ENCODE measurements at places on chromosomes 5 and 9. TPM values are rescaled to one million over a fixed set of nuclear protein-coding genes. Genes with fewer than 3 reads are reported as not detected.

- DNase-seq, result peak; percentile 97
Observed at GRCh38 chr9:128702445-128702948, at the start of gene PKN3. TSS of gene PKN3 (plus strand) at chr9:128702503. CDS start at chr9:128702916, 413 bp downstream.

DNA sequence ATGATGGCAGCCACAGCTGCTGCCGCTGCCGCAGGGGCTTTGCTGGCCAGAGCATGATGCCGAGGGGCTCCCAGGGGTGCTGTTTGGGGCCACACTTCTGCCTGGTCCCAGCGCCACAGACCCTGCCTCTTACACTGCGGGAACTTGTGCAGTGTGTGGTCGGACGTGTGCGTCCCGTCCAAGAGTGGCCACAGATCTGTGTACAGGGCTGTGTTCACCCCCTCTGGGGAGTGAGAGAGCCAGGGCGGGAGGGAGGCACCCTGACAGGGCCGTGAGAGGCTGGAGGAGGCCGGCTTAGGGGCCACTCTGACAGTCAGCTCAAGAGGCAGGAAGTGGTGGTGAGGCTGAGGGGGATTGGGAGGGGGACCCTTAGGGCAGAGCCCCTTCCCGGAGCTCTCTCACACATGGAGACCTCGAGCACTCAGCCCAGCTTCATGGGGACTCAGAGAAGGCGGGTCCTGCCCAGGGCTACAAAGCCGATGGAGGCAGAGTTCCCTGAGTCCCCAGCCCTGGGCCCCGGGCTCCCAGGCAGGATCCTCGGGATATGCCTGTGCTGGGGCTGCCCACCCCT is 13.1 kb upstream of the CARD19 start:
- DNase-seq, result peak; percentile 16

DNA sequence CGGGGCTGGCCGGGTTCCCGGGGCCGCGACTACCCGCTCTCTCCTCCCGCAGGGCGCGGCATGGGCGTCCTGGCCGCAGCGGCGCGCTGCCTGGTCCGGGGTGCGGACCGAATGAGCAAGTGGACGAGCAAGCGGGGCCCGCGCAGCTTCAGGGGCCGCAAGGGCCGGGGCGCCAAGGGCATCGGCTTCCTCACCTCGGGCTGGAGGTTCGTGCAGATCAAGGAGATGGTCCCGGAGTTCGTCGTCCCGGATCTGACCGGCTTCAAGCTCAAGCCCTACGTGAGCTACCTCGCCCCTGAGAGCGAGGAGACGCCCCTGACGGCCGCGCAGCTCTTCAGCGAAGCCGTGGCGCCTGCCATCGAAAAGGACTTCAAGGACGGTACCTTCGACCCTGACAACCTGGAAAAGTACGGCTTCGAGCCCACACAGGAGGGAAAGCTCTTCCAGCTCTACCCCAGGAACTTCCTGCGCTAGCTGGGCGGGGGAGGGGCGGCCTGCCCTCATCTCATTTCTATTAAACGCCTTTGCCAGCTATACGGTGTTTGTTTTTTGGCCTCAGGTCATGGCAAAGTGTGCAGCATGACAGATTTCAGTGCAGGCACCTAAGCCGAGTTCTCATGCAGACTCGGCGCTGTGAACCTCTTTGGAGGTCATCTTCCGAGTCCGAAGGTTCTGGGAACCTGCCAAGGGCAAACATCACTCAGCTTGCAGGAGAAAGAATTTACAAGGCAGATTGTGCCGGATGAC is 516 bp downstream of the MRPL41 start:
- peak; percentile 40 for DNase-seq

- DNase-seq, result peak; percentile 17
Observed at GRCh38 chr5:116032094-116032517, at the start of gene ARL14EPL. TSS of gene ARL14EPL (plus strand) at chr5:116032472. CDS start at chr5:116051466, 18,994 bp downstream.

Gene TRPM6
- total RNA-seq, result 0.78 TPM

GRCh38 chr5:149039506-149039905 is 23.4 kb downstream of the SH3TC2 start:
- DNase-seq, result no peak

GRCh38 chr9:72579880-72580550 is 58.6 kb downstream of the TMC1 start:
- DNase-seq, result no peak

Gene COL27A1
- 36.9 TPM for total RNA-seq

- no peak for DNase-seq
Observed at GRCh38 chr5:107431536-107431935, 239.2 kb downstream of the EFNA5 start.

DNA sequence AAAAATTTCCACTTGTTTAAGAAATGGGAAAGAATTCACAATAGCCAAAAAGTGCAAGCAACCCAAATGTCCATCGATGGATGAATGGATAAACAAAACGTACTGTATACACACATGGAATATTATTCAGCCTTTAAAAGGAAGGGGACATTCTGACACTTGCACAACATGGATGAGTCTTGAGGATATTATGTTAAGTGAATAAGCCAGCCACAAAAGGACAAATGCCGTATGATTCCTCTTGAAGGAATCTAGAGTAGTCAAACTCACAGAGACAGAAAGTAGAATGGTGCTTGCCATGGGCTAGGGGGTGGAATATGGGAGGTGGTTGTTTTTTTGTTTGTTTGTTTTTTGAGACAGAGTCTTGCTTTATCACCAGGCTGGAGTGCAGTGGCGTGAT is 3.8 kb upstream of the ATP6V0E1 start:
- no peak for DNase-seq

GRCh38 chr5:66232706-66233445 is 88.8 kb downstream of the SREK1 start:
- no peak for DNase-seq

- DNase-seq, result no peak
Observed at GRCh38 chr9:101468116-101468515, 32.5 kb upstream of the ALDOB start.

GRCh38 chr5:76807296-76807695 is 11.5 kb upstream of the F2RL1 start:
- DNase-seq, result no peak

Gene SEMA5A
- 14.3 TPM for total RNA-seq

- DNase-seq, result peak; percentile 72
Observed at GRCh38 chr5:163347671-163348070, 89.7 kb upstream of the CCNG1 start.
